ENCODE measurements at places on chromosomes 13 and 19.

GRCh38 chr19:52224211-52224610, 34.4 kb downstream of the PPP2R1A start:
- DNase-seq, result no peak

DNA sequence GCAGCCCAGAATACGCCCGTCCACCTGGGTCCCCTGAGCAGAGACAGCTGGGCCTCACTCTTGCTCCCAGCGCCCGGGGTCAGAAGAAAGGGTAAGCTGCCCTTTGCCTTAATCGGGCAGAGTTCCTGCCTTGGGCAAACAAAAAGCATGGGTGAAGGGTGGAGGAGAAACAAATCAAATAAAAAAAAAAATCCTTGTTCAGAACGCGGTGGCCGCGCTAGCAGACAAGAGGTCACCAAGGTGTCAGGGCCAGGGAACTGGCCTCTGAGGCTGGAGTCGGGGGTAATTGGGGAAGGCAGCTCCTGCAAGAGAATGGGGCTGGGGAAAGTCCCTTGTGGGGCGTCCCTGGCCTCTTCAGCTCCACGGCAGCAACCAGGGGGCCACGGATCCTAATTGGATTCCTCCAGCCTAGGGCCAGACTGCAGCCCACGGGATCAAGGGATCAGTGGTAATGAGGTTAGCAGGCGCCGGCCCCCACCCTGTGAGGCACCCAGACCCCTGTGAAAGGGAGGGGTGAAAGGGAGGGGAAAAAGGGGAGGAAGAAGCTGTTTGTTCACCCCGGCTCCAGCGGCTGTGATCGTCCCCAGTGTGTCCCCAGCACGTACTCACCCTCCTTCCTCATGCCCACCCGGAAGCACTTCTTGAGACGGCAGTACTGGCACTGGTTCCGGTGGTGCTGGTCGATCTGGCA, 5.5 kb downstream of the NR2F6 start:
- DNase-seq, result no peak

- peak; percentile 28 for DNase-seq
These were observed 729 bp upstream of the MADCAM1 start for GRCh38 chr19:495402-496111.

DNA sequence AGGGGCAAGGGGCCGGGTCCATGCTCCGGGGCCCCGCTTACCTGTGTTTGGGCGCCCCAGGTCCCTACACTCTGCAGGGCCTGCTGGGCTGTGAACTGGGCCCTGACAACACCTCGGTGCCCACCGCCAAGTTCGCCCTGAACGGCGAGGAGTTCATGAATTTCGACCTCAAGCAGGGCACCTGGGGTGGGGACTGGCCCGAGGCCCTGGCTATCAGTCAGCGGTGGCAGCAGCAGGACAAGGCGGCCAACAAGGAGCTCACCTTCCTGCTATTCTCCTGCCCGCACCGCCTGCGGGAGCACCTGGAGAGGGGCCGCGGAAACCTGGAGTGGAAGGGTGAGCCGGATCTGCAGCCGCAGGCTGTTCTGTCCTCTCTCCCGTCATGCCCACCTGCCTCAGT, 1.7 kb downstream of the FCGRT start:
- DNase-seq, result no peak

DNA sequence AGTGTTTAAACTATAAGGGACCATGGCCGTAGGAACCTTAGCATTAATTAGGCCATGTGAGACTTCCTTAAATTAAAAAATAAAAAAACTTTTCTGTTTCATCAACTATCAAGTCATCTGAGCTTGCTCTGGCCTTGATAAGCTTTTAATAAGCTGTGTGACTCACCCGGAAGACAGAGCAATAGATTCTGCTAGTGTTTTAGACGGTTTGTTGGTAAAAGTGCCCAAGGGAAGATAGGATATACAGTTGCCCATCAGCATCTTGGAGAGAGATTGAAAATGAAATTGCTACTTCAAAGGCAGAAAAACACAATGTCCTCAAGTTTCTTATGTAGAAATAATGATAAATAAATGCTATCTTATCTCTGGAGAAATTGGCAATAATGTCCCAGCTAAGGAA, 31.2 kb upstream of the RCBTB2 start:
- no peak for DNase-seq

DNA sequence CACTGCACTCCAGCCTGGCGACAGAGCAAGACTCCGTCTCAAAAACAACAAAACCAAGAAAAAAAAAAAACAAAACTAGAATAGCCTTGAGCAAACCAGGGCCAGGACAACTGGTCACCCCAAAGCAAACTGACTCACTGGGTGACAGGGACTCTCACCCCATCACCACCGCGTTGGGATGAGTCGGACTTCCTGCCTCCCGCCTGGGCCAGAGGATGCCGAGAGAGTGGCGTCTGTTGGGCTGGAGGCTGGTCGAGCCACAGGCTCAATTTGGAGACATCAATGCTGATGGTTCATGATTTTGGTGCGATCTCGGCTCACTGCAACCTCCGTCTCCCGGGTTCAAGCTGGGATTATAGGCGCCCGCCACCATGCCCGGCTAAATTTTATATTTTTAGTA, 11.6 kb downstream of the TMPRSS9 start:
- peak; percentile 28 for DNase-seq

DNA sequence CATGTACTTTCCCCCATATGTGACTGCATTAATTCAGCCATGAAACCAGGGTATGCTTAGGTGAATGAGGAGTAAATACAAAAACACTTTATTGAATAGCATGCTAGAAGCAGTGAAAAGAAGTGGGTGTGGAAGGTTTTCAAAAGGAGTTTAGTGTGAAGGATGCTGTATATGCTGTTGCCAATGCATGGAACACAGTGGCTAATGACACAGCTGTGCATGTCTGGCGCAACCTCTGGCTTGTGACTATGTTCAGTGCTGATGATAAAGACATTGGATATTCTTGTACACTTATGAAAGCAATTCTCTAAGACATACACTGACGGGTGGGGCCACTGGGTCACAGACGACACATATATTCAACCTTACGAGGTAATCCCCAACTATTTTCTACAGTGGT, 55.2 kb downstream of the SOX21 start:
- DNase-seq, result peak; percentile 32

GRCh38 chr19:1361601-1362386, 21.9 kb upstream of the NDUFS7 start:
- DNase-seq, result peak; percentile 89

DNA sequence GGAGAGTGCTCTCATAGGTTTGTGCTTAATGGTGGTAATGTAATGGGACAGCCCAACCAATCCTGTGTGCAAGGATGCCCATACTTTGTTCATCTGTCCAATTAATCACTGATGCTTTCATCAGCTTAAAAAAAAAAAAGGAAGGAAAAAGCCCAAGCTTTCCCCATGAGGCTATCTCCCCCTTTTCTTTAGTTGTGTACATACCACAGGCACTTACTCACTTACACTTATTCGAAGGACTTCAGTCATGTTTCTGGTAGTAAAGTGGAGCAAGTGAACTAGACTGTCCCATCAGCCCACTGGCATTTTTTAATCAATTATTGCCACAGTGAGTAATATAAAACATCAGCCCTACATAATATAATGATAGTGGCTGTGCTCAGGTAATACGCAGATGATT, 183.5 kb upstream of the UFM1 start:
- DNase-seq, result peak; percentile 79

GRCh38 chr13:111322001-111322915, 1.8 kb downstream of the TEX29 start:
- DNase-seq, result no peak

GRCh38 chr13:110815471-110816204, 99.2 kb downstream of the ANKRD10 start:
- DNase-seq, result peak; percentile 9

DNA sequence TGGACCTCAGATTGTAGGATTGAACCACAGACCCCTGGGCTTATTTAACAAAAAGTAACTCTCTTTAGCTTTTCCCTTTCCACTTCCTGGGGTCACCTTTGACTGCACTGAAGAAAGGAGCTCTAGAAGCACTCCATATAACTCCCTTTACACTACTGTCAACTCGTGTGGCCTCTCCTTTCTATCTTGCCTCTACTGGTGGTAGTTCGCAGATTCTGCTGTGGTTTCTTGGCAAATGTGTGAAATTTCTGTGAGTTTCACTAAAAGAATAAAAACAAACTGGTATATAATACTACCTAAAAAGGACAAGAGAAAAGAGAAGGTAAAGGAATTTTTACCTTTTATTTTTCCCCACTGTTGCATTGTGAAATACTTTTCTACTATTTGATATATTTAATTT, 1298.1 kb downstream of the PCDH9 start:
- DNase-seq, result no peak

DNA sequence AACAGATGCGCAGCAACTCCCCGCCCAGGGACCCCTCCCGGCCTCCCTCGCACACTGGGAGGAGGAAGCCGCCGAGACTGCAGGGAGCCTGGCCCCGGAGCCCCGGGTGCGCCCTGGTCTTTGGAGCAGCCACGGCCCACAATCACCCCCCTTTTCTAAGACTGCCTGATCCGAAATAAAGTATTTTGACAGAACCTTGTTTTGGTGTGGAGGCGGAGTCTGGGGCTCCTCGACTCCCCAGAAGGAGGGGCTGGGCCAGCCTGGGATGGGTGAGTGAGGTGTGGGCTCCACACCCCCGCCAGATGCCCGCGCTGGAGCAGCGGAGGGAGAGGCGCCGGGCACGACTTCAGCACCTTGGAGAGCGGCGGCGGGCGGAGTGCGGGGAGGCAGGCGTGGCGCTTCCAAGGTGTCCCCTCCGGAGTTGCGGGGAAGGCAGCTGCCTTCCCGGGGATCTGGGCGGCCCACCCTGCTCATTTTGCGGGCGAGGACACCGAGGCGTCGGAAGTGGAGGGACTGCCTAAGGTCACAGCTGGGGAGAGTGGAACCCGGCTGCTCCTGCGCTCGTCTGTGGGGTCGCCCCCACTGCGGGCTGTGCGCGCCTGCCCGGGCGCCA, 9.4 kb downstream of the SIRT6 start:
- DNase-seq, result peak; percentile 28

GRCh38 chr13:30044932-30045331, 194.5 kb upstream of the UBL3 start:
- no peak for DNase-seq

GRCh38 chr19:17244618-17245534, 843 bp downstream of the NR2F6 start:
- DNase-seq, result no peak

- DNase-seq, result peak; percentile 90
These were observed at the start of gene MYDGF for GRCh38 chr19:4669723-4670480. Gene MYDGF (minus strand): TSS chr19:4670342. CDS start chr19:4670334, 8 bp downstream.

DNA sequence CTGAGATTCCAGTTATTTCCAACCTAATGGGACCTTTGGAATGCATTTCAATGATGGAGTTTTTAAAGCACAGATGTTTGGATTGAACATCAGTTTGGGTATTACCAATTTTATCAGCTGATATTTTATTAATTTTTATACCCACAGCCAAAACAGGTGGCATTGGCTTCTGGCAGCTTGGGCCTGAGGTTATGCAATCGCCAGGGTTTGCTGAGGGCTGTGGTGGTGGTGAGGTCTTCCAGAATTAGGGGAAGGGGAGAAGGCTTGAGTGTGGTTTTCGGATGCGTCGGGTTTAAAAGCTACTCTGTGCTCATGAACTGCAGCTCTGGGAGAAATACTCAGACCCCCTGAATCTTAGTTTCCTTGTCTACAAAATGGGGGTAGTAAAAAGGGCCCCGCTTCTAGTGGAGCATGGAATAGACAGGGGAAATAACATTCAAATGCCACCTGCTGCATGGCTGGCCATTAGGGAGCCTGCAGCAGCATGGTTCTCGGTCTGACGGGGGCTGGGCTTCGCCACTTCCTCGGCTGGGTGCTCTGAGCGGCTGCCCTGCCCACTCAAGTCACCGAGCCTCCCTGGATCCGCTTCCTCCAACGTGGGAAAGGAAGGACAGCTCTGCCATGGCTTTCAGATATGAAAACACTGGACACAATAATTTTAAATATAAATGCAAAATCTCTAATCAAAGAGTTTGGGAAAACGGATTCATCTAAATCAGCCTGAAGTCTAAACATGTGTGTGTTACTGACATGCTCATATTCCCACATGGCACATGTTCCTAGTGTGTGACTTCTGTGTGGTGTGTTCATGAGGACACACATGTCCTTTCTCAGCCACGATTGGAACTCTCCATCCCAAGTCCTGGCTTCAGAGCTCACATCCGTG, 35.2 kb downstream of the ADPRHL1 start:
- DNase-seq, result no peak

- DNase-seq, result no peak
These were observed 55.8 kb downstream of the ZNF93 start for GRCh38 chr19:19956434-19957075.

GRCh38 chr13:71661921-71662320, 205.1 kb downstream of the DACH1 start:
- peak; percentile 16 for DNase-seq

GRCh38 chr13:80591976-80592740, 251.2 kb upstream of the SPRY2 start:
- DNase-seq, result no peak

DNA sequence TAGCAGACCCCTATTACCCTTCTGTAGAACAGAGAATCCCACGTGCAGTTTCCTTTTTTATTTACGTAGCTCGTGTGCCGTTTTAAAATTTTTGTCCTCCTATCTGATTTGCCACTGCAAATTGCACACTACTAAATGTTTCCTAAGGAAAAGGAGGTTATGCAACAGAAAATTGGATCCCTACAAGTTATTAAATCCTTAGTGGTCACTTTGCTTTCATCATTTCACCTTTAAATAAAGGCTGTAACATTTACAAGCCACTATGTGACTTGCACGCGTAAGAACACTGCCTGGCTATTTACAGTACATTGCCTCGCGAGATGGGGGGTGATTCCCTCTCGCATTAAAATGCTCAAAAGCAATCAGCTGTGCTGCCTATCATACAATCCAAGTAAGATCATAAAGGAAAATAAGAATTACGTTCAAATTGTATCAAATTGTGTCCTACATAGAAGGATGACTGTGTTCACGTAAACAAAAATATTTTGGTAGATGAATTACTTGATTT, 525.6 kb downstream of the SUCLA2 start:
- DNase-seq, result no peak

DNA sequence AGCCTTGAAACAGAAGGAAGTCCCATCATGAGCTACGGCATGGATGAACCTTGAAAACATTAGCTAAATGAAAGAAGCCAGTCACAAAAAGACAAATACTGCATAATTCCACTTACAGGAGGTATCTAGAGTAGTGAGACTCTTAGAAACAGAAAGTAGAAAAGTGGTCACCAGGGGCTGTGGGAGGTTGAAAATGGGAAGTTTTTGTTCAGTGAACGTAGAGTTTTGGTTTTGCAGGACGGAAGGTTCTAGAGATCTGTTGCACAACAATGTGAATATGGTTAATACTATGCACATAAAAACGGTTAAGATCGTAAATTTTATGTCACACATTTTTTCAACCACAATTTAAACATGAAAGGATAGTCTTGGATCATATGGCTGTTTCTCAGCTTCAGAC, 11.9 kb upstream of the SLC10A2 start:
- DNase-seq, result no peak

GRCh38 chr13:112962396-112962795, 6.6 kb upstream of the MCF2L start:
- no peak for DNase-seq

GRCh38 chr13:73325723-73326558, 267.1 kb downstream of the KLF5 start:
- DNase-seq, result peak; percentile 9

GRCh38 chr13:46982856-46983582, 86.2 kb upstream of the HTR2A start:
- no peak for DNase-seq

- DNase-seq, result no peak
These were observed 10.1 kb downstream of the CACNG6 start for GRCh38 chr19:54001496-54001895.

Data from fibroblast of upper back skin (primary cell).